Left renal cortex interstitium (tissue), 4 donors: ENCODE measurements at places on chromosomes 16 and 17. TPM values are rescaled to one million over a fixed set of nuclear protein-coding genes. Genes with fewer than 3 reads are reported as not detected.

GRCh38 chr16:56894331-56894917, 29.4 kb downstream of the SLC12A3 start:
- no peak for DNase-seq

DNA sequence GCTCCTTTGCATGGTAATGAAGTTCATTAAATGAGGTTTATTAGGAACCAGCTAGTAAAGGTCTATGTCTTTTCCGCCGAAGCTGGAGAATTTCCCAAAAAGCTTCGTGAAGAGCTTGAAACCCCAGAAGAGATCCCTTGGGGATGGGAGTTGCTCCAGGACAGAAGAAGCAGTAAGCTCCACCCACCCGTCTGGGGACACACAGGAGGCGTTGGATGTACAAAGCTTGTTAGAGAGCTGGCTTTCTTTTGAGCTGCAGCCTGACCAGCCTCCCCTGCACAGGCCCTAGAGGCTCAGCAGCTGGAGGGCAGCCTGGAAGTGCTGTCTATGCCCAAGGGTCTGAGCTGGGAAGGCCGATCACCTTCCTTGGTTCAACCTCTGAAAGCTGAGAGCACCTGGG, 147.4 kb upstream of the SDK2 start:
- DNase-seq, result no peak

DNA sequence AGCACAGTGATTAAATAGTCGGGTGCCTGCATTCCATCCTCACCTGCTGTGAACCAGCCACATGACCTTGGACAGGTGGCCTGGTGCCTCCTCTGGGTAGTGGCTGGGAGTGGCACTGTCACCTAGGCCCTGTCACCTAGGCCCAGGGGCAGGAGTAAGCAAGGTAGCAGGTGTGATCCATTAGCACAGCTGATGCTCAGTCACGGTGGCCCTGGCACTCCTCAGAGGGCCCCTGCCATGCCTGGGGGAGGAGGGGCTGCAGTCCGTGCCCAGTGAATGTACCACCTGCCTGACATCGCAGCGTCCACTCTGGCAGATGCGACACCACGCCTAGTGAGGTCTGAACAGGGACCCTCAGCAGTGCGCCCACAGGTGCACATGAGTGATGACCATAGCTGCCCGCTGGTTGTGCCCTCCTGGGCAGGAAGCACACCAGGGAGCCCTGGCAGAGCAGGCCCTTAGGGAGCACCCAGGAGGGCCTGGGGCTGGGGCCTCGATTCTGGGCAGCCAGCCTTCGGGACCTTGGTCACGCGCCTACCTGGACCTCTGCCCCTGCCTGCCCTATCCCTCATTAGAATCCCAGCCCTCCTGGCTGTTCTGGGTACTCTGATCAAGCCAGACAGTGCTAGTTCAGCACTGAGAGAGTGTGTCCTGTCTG, 33.1 kb upstream of the CRISPLD2 start:
- no peak for DNase-seq

- DNase-seq, result no peak
Measured at GRCh38 chr17:40901981-40902474, 17.0 kb upstream of the KRT20 start.

- peak; percentile 58 for DNase-seq
Measured at GRCh38 chr16:29899516-29900101, at the start of gene SEZ6L2. SEZ6L2 (minus strand) TSS chr16:29899550; CDS start chr16:29899019, 531 bp downstream.

- DNase-seq, result no peak
Measured at GRCh38 chr16:81003064-81003463, 3.6 kb downstream of the CMC2 start.

DNA sequence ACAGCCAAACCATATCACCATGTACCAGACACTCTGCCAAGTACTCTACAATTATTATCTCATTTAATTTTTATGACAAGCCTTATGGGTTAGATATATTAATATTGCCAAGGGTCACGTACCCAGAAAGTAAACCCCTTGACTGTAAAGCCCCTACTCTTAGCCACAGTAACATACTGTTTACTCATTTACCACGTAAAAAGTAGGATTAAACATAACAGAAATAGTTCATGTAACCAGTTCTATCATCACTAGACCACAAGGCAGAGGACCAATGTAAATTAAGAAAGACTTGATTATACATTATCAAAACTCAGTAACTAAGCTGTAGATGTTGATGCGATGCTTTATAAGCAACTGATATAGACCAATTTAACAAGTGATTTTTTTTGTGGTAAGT, 101.5 kb upstream of the CNTNAP4 start:
- no peak for DNase-seq

- DNase-seq, result no peak
Measured at GRCh38 chr16:48810436-48810802, 200.4 kb upstream of the N4BP1 start.

DNA sequence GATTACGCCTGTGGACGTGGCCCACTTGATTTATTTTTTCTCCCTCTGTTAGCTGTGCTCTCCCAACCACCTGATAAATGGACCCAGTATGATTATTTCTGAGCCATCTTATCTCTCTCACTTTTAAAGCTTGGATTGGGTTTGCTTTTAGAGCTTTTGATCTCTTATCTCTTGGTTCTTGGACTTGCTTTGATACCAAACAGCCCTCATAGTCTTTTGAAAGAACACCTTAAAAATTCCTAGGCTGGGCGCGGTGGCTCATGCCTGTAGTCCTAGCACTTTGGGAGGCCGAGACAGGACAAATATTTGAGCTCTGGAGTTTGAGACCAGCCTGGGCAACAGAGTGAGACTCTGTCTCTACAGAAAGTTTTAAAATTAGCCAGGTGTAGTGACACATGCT, 25.8 kb downstream of the SMTNL2 start:
- DNase-seq, result no peak

DNA sequence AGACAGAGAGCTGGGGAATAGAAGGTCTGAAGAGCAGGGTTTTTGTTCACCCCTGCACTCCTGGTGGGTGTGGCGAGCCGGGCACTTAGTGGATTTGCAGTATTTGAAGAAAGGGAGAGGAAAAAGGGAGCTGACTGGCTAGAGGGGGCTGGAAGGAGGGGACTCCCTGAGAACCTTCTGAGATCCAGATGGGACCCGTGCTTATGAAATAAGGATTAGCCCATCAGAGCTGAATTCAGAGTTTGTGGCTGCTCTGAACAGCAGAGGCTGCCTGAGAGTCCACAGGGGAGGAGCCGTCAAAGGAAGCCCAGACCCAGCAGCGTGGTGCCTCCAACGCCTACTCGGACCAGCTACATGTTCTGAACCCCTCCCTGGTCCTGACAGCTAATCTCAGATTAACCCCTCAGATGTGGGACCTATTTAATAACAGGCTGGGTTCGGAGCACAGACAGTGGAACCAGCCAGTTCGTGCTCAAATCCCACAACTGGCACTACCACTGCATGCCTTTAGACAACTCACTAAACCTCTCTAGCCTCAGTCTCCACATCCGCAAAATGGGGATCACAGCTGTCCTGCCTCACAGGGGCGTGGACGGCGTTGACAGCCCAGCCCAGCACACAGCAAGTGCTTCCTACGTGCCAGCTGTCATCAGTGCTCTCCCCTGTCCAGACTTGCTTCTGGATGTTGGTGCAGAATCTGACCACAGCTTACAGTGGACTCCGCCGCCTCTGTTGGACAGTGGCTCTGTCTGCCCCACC, 70.6 kb downstream of the DYNLRB2 start:
- no peak for DNase-seq

- DNase-seq, result no peak
Measured at GRCh38 chr17:71163121-71163812, 957.6 kb upstream of the SOX9 start.

- DNase-seq, result no peak
Measured at GRCh38 chr17:15108992-15109391, 156.1 kb downstream of the PMP22 start.

- DNase-seq, result no peak
Measured at GRCh38 chr16:54628796-54629625, 301.7 kb upstream of the IRX5 start.

DNA sequence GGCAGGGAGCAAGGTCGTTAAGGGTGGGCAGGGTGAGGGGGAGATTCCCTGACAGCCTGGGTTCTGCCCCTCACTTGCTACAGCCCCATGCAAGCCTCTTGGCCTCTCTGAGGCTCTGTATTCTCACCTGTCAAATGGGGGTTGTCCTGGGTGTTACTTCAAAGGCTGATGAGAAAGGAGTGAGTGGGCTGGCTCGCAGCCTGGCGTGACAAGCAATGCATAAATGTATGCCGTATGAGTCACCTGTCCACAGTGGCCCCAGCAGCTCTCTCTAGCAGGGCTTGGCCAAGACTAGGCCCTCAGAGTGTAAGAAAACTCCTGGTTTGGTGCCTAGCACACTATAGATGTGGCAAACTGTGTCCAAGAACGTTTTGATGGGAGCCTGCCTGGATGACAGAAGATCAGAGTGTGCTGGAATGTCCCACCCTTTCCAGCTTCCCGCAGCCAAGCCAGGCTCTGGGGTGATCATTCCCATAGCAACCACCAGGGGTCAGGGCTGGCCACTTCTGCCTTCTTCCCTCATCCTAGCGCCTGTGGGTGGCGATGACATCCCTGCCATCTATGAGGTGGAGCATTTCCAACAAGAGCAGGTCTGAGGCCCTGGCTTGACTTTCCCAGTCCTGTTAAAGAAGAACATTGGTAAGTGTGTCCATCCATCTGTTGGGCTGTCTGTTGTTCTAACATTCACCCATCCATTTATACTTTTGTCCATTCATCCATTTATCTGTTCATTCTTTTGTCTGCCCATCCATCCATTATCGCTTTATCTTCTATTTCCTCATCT, 37.2 kb upstream of the ADGRG1 start:
- DNase-seq, result peak; percentile 59

GRCh38 chr17:18025241-18025944, 13.6 kb downstream of the ATPAF2 start:
- DNase-seq, result no peak

DNA sequence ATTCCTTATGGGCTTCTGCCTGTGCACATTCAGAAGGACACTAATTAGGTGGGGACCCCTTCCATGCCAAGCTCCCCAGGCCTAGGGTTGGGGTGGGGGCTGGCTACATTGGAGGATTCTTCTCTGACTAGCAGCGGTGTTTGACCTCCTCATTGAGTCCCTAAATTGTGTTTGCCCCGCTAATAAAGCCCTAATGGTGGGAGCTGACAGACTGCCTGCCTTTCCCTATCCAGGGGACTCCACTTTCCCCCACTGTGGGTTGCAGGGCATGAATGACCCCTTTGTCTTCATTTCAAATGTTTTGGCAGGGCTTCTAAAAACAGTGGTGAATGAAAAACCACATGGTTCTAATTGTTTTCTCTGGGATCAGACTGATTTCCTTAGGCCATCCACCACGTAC, 476.8 kb upstream of the CDH11 start:
- DNase-seq, result no peak

DNA sequence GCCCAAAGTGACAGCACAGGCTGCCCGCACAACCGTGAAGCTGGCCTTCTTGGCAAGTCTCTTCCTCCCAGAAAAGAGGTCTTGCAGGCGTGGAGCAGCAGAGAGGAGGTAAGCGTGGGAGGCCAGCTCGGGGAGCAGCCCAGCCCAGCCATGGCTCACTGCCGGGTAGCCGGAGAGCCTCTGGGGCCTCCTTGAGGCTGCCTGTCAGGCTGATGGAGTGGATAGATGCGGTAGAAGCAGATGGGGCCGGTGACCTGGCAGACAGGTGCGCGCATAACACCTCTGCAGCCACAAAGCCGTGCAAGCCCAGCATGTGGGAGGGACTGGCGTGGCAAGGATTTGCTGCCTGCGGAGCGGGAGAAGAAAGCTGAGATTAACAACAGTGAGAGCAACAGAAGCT, 17.1 kb upstream of the DOK4 start:
- no peak for DNase-seq

- no peak for DNase-seq
Measured at GRCh38 chr16:78098595-78099270, 721 bp upstream of the WWOX start.

DNA sequence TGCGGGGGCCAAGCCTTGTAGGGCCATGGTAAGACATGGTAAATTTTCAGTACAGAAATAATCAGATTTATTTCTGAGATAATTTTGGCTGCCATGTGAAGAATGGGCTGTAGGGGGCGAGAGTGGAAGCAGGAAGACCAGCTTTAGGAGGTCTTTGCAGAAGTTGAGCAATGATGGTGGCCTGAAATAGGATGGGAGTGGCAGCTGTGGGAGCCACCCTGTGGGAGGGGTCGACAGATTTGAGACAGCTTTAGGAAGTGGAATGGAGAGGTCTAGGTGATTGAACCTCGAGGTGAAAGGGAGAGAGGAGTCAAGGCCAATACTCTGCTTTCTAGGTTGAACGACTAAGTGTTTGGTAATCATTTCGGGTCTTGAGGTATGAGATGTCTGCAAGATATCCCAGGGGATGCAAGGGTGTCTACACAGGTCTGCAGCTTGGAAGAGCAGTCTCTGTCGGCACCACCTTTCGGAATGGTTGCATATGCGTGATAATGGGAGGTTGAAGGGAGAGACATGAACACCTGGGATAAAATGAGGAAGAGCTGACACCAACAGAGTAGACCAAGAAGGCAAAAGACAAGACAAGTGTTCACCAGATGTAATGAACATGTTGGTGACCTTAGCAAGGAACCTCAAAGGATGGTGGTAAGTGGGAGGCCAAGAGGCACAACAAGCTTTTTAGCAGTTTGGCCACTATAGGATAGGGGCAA, 4.2 kb upstream of the ATXN7L3 start:
- no peak for DNase-seq

- no peak for DNase-seq
Measured at GRCh38 chr16:57675741-57676551, 7.8 kb downstream of the ADGRG3 start.

DNA sequence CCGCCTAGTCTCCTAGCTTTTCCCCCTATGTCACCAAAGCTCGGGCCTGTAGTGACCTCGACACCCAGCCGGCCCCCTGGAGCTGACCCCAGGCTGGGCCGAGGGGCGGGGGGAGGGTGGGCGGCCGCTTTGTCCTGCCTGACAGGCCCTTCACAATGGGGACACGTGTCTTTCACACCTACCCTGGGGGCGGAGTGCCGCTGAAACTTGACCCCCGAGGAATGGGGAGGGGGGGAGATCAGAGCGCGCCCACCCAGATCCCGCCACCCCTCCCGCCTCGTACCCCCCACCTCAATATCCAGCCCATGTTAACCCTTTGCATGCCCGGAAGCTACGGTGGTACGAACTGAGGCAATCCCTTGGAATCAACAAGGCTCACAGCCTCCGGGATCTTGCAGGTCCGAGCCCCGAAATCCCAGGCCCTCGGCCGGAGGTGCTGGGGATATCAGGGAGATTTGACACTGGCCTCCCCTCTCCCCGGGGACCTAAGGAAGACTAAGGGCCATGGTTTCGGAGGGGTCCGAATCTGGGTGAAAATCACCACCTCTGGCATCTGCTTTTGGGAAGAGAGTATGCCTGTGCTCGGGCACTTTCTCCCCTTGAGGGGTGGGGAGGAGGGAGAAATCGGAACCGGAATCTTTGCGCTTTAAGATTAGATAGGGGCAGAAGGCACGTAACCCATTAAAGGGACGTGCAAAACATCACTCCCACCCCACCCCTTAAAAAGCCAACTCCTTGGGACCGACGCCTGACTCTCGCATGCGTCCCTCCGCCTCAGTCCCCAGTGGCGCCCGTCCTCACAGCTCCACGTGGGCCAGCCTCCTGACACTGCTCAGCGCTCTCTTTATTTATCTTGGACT, 2.6 kb downstream of the NOG start:
- no peak for DNase-seq

The HIC1 gene
- 17.0 TPM for polyA plus RNA-seq
